ENCODE measurements at places on chromosomes 3 and 15. TPM values are rescaled to one million over a fixed set of nuclear protein-coding genes. Genes with fewer than 3 reads are reported as not detected.

DNA sequence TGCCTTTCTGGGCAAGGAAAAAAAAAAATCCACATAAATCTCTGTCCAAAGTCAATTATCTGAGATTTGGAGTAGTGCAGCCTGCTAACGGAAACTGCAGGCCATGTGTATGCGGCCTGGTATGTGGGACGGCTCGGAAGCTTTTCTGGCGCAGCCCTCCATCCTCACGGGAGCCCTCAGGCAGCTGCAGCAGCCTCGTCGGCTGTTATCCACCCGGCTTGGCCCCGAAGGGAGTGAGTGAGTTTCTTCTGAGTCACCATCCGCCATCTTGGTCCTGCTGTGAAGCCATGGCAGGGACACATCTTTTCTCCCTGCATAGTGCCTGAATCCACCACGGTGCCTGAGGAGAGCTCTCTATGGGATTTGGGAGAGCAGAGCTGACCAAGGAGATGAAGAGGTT lies 62.8 kb downstream of the POLR2M start:
- DNase-seq = peak; percentile 93
- H3K27ac ChIP-seq = peak overlapping the region; percentile 43
- H3K36me3 ChIP-seq = no peaks in the 10 kb centered on the region
- no peak overlapping the region for H3K4me3 ChIP-seq
- H3K27me3 ChIP-seq = no peaks in the 10 kb centered on the region

GRCh38 chr3:31377045-31377642 lies 155.6 kb upstream of the STT3B start:
- no peaks in the 10 kb centered on the region for H3K27me3 ChIP-seq
- peaks cover 11% of the 10 kb centered on the region for H3K4me1 ChIP-seq
- H3K4me3 ChIP-seq = no peak overlapping the region
- H3K36me3 ChIP-seq = no peaks in the 10 kb centered on the region
- DNase-seq = peak; percentile 85
- H3K27ac ChIP-seq = no peak overlapping the region

DNA sequence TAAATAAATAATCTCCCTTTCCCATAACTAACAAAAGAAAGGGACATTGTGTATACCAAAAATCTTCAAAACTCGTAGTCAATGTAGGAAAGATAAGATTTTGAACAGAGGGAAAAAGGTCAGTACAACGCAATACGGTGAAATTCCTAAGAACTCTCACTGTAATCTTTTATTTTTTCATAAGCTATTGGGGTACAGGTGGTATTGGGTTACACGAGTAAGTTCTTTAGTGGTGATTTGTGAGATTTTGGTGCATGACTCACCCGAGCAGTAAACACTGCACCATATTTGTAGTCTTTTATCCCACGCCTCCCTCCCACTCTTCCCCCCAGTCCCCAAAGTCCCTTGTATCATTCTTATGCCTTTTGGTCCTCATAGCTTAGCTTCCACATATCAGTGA lies 718.0 kb downstream of the TBL1XR1 start:
- H3K36me3 ChIP-seq = no peaks in the 10 kb centered on the region
- H3K27ac ChIP-seq = no peak overlapping the region
- H3K4me3 ChIP-seq = no peak overlapping the region
- DNase-seq = no peak
- H3K27me3 ChIP-seq = no peaks in the 10 kb centered on the region

DNA sequence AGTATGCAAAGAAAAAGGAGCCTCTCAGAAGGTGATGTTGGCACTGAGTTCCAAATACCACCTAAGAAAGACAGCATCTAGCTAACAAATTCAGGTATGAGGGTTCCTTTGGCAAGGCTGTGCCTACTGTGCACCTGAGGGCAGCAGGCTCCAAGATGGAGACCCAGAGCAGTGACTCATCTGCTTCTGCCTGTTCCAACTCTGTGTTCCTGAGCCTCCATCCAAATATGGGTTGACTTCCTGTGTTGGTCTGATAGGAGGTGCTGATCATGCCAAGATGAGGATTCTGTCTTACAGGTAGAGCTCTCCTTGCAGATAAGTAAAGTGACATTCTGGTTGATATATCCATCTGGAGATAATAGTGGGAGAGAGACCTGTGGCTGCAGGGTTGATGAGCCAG lies 26.0 kb downstream of the SV2B start:
- DNase-seq = no peak
- H3K27ac ChIP-seq = no peak overlapping the region
- H3K36me3 ChIP-seq = no peaks in the 10 kb centered on the region
- H3K4me1 ChIP-seq = no peaks in the 10 kb centered on the region
- no peak overlapping the region for H3K4me3 ChIP-seq

Gene SUCNR1
- under 0.01 TPM for total RNA-seq

DNA sequence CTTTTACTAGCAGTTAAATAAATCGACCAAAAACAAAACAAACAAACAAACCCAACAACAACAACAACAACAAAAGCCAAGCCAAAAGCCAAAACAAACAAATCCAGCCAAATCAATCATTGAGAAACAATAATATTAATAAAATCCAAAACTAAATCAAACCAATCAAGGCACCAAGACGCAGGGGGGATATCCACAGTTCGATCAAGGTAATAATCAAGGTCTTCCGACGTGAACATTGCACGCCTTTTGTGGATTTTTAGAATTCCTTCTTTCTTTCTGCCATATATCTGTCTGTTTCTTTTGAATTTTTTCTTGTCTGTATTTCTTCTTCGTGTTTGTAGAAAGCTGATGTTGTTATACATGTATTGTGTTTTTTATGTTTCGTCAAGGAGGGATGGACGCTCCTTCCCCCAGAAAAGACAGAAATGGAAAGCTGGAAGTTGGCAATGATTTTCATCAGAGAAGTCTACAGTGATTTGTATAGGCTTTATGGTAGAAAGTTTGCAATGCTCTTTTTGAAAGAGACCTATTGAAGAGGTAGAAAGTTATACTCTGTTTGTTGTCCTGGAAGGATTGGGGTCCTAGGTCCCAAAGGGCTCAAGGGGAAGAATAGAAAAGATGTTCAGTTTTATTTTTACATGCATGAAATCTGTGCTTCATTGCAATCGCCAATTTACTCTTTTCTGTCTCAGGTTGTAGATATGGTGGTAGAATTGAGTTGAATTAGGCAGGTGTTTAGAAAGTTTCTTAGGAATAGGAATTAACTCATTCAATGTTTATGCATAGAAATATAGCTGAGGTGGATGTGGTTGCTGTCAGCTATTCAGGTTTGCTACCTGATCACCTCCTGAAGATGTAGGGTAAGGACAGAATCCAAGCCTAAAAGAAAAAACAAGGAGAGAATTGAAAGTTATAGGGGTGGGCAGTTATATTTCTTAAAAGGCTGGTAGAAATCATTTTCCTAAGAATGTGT lies 1.2 kb downstream of the ARPP21 start:
- no peaks in the 10 kb centered on the region for H3K36me3 ChIP-seq
- H3K27me3 ChIP-seq = peaks cover 9% of the 10 kb centered on the region
- DNase-seq = no peak

Gene MYRIP
- 0.32 TPM for total RNA-seq

Data from GM23248 (cell line).